AG04450 (cell line): ENCODE measurements at places on chromosomes 12 and 14. TPM values are rescaled to one million over a fixed set of nuclear protein-coding genes. Genes with fewer than 3 reads are reported as not detected.

The KRT71 gene
- polyA plus RNA-seq = not detected in 2 replicates

The RNASE3 gene
- polyA plus RNA-seq = not detected in 2 replicates

The FIGNL2 gene
- 0.22 and 0.26 TPM in 2 replicates for polyA plus RNA-seq

The CATSPERB gene
- not detected in 2 replicates for polyA plus RNA-seq

DNA sequence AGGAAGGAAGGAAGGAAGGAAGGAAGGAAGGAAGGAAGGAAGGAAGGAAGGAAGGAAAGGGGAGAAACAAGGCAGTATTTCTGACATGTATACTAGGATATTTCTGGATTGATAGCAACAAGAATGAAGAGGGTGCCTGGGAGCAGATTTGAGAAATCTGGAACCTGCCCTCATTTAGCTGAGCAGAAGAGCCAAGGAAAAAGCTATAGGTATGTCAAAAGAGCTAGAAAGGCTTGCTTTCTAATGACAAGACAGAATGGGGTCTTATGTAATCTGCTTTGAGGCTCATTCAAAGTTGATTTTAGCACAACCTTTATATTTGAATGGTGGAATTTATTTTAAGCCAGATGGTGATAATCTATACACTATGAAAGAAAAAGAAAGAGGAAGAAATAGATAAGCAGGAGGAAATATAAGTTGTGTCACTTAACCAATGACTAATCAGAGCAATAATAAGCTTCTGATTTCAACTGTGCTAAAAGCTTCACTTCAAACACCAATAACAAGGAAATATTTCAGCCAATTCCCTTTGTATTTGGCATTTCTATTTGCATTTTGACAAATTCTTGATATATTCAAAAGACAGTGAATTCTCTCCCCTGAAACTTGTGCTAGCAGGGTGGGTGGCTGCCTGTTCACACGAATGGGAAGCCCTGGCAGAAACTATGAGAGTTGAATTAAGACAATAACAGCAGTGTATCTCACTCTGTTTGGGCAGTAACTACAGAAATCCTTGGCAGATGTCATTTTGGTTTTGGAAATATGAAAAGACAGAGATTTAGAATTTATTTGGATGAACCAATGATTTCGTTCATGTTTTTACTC lies 76.3 kb upstream of the FLRT2 start:
- DNase-seq = no peak

- no peak for DNase-seq
These were observed 5.5 kb upstream of the GABARAPL1 start for GRCh38 chr12:10207136-10207535.

GRCh38 chr12:18171571-18171970 lies 81.6 kb upstream of the RERGL start:
- DNase-seq = no peak
